Stimulated activated CD4-positive, alpha-beta T cell treated with anti-CD3 and anti-CD28 coated beads, Interleukin-15, amount 100 ng/mL, for 48 hours (primary cell): ENCODE measurements at places on chromosomes 3 and 15.

- DNase-seq, result no peak
Measured at GRCh38 chr15:31261266-31262142, 65.1 kb upstream of the KLF13 start.

DNA sequence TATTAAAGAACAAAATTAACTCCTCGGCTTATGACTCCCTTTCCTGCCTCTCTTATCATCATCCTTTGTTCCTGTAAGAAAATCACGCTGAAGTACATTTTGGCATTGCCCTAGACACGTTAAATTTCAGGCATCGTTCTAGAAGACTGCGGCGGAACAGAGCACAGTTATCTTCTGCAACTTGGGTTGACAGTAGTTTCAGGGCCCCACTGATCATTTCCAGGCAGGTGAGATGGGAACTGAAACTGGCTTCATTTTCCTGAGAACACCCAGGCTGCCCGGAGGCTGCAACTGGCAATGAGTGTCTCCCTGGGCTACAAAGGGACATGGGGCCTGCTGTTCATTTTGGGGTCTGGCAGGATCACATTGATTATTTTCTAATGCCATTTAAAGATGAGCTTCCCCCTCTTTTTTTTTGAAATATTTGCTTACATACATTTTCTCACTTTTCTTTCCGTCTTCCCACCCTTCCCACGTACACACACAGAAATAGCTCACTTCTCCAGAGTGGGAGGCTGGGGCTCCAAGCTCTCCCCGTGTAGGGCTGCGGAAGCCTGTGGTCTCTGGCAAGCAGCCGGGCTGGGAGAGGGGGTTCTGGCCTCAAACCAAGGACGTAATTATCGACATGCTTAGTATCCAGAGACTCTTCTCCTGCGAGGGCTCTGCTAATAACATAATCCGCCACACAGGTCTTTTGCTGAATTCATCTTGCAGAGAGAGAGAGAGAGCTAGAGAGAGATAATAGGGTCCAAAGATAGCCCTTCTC is 267.4 kb downstream of the ABHD5 start:
- no peak for DNase-seq

DNA sequence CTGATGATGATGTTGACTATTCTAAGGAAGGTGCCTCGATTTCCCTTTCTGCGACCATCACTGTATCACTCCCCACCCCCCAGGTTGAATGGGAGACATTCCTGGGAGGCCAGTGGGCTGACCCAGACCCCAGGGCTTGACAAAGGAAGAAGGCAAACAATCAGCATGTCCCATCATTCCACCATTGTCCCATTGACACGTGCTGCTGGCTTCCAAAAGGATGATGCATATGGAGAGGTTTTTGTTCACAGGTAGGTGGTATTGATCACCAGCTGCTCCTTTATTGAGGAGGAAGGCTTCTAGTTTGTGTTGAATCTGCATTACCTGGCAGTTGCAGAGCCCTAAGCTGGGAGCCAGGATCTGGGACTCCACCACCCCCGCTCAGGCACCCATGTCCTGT is 30.4 kb downstream of the RASGRF1 start:
- no peak for DNase-seq

- DNase-seq, result no peak
Measured at GRCh38 chr3:19645093-19645492, 288.9 kb downstream of the EFHB start.

- no peak for DNase-seq
Measured at GRCh38 chr15:99105514-99106341, 848 bp downstream of the SYNM start.

- DNase-seq, result no peak
Measured at GRCh38 chr3:80043226-80043625, 275.4 kb upstream of the ROBO1 start.

- DNase-seq, result no peak
Measured at GRCh38 chr3:151875759-151876158, 2.3 kb downstream of the SUCNR1 start.

DNA sequence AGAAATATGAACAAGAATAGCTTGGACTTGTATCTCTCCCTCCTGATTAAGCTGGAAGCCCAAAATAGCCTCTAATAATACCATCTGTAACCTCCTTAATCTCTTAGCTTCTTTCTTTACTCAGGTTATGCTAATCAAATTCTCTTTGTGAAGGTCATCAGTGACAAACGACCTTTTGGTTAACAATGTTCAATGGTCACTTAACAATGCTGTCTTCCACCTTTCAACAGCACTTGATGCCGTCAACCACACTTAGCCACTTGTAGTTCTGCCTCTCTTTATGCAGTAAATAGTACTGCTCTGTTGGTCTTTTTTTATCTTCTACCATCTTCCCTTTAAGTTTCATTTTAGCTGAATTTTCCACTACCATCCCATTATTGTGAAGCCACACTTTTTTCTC is 476.6 kb upstream of the TGFBR2 start:
- DNase-seq, result no peak

GRCh38 chr15:99157456-99157855 is 52.6 kb downstream of the SYNM start:
- no peak for DNase-seq

DNA sequence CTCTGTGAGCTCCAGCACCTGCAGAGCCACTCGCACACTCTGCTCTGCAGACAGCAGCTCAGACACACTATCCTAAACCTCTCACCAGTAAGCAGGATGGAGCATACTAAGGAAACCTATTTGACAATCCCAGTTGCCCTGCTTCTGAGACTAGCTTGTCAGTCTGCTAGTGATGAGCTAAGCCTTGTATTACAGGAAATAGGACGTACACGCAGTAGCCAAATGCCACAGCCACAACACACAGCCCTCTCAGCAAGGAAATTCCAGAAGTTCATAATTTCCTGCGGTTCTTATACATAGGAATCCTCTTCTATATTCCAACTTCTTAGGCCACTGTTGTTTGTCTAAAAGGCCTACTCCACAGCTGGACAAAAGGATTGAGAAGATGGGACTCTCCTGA is 74.5 kb downstream of the MYLK start:
- DNase-seq, result no peak

DNA sequence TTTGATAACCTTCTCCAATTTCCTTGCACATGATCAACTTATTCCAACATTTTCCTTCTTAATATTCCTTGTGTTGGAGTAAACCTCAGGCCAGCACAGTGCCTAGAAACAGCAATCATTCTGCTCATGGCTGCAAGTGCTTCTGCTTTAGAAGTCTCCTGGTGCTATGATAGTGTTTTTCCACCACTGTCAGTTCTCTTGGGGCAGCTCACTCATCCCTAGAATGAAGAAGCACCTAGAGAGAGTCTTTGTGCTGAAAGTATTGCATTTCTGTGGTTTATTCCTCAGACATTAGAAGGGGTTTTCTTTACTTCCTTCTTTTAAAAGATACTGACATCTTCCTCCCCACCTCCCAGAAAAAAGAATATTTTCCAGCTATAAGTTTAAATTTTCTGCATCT is 183.5 kb downstream of the RYR3 start:
- DNase-seq, result no peak

GRCh38 chr3:106130384-106131198 is 261.8 kb upstream of the CBLB start:
- no peak for DNase-seq

- DNase-seq, result no peak
Measured at GRCh38 chr15:99956022-99956775, 223.0 kb upstream of the LYSMD4 start.

DNA sequence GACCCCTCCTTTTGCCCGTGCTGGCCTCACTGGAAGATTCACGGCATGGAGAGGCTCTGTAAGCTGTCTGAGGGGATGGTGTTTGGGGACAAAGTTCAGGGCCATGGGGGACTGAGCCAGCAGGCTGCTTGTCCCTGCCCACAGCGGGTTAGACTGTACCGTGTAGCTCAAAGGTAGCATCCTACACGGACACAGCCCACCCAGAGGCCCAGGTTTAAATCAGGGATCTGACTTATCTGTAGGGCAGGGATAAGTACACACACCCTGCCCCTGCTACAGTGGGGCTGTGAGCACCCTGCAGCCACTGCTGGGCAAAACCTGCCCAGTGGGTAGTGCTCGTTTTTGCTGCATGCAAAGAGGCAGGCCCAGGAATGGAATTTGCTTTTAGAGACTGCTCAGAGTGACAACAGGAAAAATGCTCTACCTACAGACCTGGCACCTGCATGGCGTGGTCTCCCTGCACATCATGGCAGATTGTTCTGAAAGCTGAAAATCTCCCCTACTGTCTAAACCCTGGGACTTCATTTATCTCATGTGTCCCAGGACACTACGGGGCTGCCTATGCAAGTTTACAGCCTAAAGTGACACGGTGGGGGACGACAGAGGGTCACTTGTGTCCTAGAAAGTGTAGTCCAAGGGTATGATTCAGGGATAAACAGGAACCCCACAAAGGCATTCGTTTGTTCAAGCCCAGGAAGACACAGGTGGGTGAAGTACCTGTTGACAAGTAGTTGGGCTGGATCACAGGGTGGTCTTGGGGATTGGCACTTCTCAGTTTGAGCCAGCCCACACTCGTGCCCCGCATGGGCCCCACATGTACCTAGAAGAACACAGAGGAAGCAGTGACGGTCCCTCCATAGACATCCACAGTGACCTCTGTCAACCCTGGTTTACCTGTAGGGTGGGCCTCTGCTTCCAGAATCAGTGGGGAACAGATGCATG is 27.7 kb downstream of the CHDH start:
- DNase-seq, result no peak

GRCh38 chr3:123789760-123790159 is 94.4 kb downstream of the MYLK start:
- no peak for DNase-seq

DNA sequence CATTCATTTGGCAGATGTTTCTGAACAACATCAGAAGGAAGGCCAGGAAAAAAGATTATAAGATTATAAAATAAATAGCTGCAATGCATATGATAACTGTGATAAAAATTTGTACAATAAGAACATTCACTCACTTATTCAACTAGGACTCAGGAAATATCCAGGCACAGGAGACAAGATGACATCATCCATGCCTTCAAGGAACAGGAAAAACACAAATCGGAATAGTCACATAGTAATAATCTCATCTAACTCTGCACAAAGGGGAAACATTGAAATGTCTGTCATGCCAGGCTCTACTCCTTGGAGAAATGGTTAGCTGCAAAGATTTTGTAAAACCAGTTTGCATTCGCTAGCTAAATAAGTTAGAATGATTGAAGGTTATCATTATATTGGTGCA is 233.5 kb upstream of the AGTR1 start:
- DNase-seq, result no peak

DNA sequence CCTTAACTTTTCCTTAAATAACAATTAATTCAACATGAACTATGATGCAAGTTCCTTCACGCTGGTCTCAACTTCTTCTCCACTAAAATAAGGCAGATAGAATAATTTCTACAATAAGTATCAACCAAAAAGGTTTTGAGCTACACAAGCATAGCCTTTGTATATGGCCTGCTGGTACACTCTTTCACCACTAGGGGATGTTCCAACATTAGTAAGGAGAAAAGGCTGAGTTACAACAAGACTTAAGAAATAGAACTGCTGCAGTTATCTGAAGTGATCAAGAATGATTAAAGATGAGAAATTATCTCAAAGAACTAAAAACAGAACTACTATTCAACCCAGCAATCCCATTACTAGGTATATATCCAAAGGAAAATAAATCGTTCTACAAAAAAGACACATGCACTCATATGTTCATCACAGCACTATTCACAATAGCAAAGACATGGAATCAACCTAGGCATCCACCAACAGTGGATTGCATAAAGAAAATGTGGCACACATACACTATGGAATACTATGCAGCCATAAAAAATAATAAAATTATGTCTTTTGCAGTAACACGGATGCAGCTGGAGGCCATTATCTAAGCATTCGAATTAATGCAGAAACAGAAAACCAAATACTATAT is 14.4 kb downstream of the ATP13A3 start:
- no peak for DNase-seq

- no peak for DNase-seq
Measured at GRCh38 chr15:70826634-70827033, 27.3 kb downstream of the LARP6 start.

DNA sequence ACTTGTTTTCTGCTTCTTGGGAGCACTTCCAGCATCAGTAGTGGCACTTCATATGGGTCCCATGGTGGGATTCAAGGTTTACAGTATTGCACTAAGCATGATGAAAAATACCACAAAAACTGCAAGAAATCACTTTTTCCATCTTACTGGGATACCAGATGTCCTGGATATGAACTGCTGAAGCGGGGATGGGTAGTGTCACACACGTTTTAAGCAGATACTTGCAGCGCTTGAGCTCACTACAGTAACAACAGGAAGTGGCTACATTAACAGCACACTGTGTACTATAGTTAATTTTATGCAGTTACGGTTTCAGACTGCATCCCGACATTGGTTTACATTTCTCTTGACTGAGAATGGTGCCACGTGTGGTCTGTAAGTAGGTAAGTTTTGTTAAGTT is 3.5 kb upstream of the ISG20 start:
- DNase-seq, result no peak

DNA sequence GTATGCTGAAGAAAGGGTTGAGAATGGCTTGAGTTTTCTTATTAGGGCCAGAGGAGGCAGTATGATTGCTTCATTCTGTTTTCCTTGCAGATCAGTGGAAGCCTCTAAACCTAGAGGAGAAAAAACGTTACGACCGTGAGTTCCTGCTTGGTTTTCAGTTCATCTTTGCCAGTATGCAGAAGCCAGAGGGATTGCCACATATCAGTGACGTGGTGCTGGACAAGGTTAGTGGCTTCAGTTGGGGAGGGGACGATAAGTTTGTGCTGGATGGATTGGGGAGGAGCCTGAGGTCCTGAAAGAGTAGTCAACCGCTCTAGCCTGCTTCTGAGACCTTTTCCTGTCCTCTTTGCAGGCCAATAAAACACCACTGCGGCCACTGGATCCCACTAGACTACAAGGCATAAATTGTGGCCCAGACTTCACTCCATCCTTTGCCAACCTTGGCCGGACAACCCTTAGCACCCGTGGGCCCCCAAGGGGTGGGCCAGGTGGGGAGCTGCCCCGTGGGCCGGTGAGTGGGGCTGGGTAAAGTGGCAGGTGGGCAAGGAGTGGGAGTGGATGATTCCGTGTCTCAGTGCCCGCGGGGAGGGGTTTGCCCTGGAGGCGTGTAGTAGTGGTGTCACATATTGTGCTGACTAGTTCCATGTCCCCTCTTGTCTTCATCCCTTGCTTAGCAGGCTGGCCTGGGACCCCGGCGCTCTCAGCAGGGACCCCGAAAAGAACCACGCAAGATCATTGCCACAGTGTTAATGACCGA is 8.5 kb downstream of the EIF4G1 start:
- no peak for DNase-seq

DNA sequence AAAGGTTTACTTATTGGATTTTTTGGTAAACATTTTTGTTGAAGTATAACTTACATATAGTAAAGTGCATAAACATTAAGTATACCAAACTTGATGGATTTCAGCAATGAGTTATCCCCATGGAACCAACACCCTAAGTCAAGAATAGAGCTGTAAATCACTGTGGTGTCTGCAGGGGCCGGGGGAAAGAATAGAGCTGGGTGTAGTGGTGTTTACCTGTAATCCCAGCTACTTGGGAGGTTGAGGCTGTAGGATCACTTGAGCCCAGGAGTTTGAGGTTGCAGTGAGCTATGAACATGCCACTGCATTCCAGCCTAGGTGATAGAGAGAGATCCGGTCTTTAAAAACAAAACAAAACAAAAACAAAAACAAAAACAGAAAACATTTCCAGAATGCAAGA is 13.3 kb upstream of the FEM1B start:
- DNase-seq, result no peak

GRCh38 chr3:14508966-14509795 is 31.0 kb downstream of the GRIP2 start:
- DNase-seq, result peak; percentile 60

- no peak for DNase-seq
Measured at GRCh38 chr3:180705619-180706018, 26.3 kb upstream of the CCDC39 start.
